ENCODE measurements at places on chromosomes 1 and 21. TPM values are rescaled to one million over a fixed set of nuclear protein-coding genes. Genes with fewer than 3 reads are reported as not detected.

DNA sequence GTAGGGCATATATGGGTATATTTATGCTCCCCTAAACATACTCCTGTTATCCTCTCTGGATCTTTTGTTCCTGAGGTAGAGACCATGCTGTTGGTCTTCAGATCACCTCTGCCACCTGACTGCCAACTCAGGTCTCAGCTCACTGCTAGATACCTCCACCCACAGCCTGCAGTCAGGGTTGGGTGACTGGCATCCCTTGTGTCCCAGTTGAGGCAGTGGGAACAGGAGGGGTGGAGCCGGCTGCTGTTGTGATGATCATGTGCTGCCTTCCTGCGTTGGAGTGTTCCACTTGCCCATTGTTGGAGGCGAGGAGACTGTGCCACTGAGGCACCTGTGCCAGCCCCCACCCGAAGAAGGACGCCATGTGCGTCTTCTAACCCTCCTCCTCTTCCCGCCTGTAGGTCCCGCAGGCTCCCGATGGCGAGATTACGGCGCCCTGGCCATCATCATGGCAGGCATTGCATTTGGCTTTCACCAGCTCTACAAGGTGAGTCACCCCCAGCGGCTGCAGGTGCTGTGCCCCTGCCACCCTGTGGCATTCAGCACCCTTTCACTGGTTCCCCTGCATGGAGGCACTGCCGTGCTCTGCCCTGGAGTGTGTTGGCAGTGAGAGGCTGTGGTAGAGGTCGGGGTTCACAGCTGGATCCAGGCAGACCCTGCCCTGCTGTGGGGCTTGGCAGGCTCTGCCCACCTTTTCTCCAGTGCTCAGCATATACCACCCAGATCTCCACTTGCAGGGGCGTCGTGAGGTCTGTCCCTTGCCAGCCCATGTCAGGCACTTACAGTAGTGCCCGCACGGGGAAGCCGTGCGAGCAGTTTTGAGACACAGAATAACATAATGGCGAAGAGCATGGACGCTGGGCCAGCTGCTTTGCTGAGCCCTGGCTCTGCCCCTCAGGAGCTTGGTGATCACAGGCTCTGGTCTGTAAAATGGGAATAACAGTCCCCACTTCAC, 143.5 kb downstream of the PEX14 start:
- no peak for DNase-seq

VHLL gene
- total RNA-seq: 0.53 TPM

DNA sequence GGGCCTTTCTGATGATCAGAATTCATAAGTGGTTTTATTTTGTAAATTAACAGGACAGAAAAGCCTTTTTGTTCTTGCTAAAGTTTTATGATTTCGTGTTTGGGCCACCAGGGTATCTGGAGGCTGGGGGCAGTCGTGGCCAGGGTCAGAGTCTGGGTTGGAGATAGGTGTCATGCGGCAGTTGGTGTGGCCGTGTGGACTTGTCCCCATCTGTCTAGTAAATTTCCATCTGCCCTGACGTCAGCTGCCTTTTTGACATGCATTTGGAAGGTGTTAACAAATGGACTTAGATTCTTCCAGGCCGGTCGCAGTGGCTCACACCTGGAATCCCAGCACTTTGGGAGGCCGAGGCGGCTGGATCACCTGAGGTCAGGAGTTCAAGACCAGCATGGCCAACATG, 56.8 kb downstream of the SKI start:
- DNase-seq: no peak

BEND5 gene
- 1.7 TPM for total RNA-seq

CHAF1B gene
- 1.6 TPM for total RNA-seq

GRCh38 chr1:110067893-110068645, 2.4 kb downstream of the ALX3 start:
- no peak for DNase-seq

DNA sequence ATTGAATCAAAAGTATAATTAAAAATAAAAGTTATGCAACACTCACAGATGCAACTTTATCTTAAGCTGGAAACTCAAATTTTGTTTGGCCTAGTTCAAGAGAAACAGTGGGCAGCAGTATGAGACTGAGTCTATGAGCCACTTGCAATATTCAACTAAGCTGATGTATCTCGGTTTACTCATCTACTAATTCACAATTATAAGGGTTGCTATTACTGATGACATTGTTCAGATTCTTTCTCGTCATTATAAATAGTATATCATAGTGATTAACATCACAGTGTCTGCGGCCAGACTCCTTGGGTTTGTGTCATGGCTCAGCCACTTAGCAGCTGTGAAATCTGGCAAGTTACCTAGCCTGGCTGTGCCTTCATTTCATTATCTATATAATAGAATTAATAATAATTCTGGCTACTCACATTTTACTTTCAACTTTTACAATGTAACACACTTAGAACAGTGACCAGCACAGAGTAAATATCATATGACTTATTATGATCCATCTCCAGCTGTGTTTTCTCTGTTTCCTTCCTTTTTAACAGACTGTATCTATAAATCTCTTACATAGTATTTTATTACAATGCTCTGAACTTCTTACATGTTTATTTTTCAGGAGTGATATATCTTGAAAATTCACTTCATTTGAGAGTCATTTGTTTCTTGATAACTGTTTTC, 194.3 kb upstream of the RGS18 start:
- no peak for DNase-seq

DNA sequence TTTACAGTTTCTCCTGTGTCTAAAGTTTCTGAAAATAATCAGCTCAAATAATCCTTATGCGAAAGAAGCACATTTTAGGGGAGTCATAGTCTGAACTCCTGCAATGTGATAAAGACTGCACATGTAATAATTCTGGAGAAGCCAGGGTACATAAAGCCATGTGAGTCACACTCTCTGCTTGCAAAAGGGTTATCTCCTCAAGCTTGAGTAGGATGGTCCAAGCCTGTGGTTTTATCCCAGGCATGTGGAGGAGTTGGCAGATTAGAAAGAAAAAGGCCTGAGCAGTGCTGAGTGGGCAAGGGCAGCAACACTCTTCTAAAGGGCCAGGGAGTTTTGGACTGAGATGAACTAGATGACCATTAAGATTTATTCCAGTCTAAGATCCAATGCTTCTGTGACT, 220.4 kb downstream of the RHOU start:
- no peak for DNase-seq

GRCh38 chr1:119791377-119791776, 19.9 kb downstream of the REG4 start:
- DNase-seq: no peak

DNA sequence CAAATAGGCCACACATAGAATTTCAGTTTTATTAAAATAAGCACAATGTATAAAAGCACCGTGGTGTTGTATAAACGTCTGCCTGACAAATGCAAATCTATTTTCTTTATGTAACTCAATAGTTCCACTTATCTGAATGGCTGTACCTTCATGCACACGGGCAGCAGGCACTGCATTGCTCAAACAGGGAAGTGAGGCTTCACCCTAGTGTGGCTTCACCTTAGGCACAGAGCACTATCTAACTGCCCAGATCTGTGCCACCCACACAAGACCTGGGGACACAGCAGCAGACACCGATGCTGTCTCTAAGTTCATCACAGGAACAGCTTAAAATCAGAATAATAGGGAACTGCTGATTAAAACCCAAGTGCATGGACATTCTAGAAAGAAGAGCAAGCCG, 6.0 kb upstream of the KNCN start:
- DNase-seq: no peak

CASP9 gene
- 11.3 TPM for total RNA-seq

DNA sequence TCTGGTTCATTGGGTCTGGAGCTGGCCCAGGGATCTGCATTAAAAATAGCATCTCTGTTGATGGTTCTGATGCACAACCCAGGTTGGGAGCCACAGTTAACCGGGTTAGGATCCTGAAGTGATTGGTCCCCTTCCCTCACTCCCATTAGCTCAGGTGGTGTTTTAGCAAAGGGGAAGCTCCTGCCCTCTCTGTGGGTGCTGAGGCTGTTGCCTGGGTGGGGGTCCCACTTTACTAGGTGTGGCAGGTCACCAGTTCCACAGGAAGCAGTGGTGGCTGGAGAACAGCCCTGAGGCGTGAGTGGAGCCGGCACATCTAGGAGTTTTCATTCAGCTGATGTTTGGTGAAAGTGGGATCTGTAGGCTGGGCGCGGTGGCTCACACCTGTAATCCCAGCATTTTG, 86.5 kb downstream of the MAN1C1 start:
- DNase-seq: no peak

DNA sequence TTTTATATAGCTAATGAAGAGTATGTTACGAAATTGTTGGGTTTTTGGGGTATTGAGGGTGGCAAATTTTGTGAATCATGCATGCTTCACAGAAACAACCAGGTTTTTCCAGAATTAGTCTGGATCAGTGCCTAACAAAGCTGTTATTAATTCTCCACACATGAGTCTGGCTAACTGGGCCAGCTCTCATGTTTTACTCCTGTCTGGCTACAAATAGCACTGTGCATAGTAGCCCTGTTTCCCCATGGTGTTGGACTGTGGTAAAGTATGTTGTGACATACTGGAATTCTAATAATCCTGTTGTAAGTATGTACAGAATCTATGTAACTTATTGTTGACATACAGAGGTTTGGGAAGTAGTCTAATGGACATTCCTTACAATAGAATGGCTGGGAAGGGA, 35.8 kb downstream of the S100B start:
- DNase-seq: no peak

- no peak for DNase-seq
Measured at GRCh38 chr21:44482581-44483287, 27.4 kb downstream of the LRRC3 start.

AIRE gene
- not detected for total RNA-seq

- DNase-seq: no peak
Measured at GRCh38 chr1:23473037-23473800, 10.8 kb downstream of the ASAP3 start.

SLFNL1 gene
- total RNA-seq: 1.6 TPM

DNA sequence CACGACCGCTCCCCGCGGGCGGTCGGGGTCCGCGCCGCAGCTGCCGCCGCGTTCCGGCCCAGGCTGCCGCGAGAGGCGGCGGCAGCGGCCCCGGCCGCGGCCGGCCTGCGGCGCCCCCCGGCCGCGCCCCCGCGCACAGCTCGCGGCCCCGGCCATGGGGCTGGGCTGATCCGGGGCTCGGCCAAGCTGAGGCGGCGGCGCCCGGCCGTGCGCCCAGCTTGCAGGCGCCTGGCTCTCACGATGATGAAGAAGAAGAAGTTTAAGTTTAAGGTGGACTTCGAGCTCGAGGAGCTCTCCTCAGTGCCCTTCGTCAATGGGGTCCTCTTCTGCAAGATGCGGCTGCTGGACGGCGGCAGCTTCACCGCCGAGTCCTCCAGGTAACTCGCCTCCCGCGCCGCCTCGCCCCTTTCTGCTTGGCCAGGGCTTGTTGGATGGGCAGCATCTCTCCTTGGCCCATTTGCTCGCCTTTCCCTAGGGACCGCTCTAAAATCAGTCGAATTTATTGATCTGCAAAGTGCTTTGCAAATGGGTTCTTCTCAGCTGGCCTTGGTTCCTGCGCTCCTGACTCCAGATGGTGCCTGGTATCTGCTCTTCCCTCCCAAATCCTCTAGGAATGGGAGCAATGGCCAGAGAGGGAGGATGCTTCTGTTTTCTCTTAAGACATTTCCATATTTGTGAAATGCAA, 431 bp downstream of the EEIG2 start:
- DNase-seq: peak; percentile 16

PSRC1 gene
- total RNA-seq: 0.28 TPM

DNA sequence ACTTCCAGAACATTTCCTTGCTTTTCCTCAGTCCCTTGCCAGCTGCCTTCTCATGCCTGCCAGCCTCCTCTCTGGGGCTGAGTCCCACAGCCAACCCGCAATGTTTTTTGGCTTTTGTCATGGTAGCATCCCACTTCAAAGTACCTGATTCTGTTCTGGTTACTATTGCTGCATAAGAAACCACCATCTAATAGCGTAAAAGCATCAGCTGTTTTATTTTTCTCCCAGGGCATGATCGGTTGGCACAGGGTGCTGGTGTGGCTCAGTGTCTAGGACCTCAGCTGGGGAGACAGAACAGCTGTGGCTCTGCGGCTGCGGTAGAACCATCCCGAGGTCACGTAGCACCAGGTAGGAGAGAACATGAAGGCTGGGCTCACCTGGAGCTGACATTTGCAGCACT, 8.9 kb upstream of the PRMT2 start:
- DNase-seq: peak; percentile 39

GRCh38 chr1:111471538-111471937, 2.2 kb upstream of the C1orf162 start:
- no peak for DNase-seq

GRCh38 chr1:207389728-207390464, 64.2 kb upstream of the CR2 start:
- no peak for DNase-seq

DNA sequence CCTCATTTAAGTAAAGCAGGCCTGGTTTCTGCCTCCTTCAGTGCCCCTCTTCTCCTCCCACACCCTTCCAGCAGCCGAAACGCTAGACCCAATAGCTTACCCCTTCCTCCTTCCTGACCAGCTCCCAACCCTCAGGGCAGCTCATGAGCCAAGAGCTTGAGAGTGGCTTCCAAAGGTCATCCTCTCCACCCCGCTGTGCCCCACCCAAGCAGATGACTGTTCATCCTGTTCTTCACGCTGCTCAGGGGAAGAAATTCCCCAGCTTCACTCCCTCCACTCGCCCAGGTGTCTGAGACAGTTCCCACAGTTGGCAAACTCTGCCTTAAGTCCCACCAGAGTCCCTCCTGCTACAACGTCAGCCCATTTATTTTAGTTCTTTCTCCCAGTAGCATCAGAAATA, 23.4 kb downstream of the ARHGEF19 start:
- no peak for DNase-seq

SDE2 gene
- 21.1 TPM for total RNA-seq

CCDC190 gene
- total RNA-seq: not detected

NMNAT2 gene
- total RNA-seq: not detected

DNA sequence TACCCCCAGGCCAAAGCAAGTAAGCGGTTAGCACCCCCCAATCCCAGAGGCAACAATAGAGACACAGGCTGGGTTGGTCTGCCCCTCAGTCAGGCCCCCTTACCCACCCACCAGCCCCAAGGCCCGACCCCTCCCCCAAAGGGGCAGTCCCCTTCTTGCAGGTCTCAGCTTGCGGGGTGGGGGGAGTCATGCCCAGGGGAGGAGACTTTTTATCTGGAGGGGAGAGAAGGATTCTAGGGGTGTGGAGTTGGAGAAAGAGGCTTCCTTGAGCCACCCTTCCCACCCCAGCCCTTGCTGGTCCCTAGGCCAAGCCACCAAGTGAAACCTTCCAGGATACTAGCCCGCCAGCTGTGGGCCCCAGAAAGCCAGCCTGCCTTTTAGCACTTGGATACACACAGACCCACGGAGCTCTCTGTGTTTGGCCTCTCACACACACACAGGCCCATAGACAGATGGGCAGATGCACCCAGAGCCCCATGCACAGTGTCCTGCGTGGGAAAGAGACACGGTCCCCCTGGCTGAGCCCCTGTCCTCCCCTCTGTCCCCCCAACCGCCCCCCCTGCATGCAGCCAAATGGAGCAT, 7.1 kb downstream of the TMEM54 start:
- no peak for DNase-seq

ERO1B gene
- 23.0 TPM for total RNA-seq

RAP1GAP gene
- total RNA-seq: 0.23 TPM

- no peak for DNase-seq
Measured at GRCh38 chr1:52600533-52601179, 1.5 kb upstream of the GPX7 start.
